EL (cell line): ENCODE measurements at places on chromosomes 7 and 10.

- DNase-seq, result no peak
Observed at GRCh38 chr7:122616951-122617350, 82.0 kb downstream of the RNF133 start.

DNA sequence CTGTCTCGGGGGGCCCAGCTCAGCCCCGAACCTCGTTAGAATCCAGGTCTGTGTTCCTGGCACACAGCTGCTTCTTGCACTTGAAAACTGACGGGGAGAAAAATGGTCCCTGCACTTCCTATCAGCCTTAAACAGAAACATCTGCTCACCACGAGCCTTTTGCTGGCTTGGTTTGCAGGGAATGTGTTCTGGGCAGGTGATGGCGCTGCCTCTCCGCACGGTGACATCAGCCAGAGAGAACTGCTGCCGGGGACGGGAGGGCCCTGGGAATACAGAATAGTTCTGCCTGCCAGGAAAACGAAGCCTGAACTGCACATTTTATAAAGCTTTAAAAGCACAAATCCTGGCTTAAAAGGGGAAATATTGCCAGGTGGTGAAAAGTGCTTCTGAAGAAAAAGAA lies 622.5 kb downstream of the TYW1 start:
- DNase-seq, result no peak

- DNase-seq, result no peak
Observed at GRCh38 chr7:78026492-78026891, 227.9 kb downstream of the PHTF2 start.

- DNase-seq, result no peak
Observed at GRCh38 chr10:107900131-107900530, 735.6 kb upstream of the SORCS1 start.

DNA sequence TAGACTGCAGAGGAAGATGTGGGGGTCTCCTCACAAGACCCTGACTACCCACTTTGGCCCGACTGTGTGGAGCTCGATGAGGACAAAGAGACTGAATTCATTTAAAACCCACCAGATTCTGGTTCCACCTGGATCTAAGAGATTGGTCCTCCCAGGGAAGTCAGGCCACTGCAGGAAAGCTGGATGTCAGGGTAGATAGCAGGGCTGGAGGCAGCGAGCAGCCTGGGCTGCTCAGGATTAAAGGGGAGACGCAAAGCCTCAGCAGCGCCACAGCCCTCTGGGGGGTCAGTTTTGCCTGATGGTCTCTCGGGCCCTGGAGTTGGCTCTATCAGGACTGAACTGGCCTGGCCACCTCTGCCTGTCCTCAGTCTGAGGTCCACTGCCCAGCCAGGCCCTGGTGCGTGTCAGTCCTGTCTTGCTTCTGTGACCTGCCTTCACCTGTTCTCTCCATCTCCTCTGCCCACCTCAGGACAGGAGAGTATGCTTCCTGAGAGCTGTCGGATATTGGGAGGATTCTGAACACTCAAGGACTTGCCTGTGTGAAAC lies 12.2 kb upstream of the KLRG2 start:
- DNase-seq, result no peak

- DNase-seq, result peak; percentile 15
Observed at GRCh38 chr7:38411404-38411803, 138.0 kb upstream of the TARP start.

GRCh38 chr7:133783276-133783675 lies 343.9 kb upstream of the LRGUK start:
- DNase-seq, result peak; percentile 26

GRCh38 chr7:65454469-65454868 lies 80.8 kb downstream of the ZNF92 start:
- DNase-seq, result no peak

GRCh38 chr7:772005-772294 lies 44.9 kb upstream of the PRKAR1B start:
- DNase-seq, result no peak

- DNase-seq, result no peak
Observed at GRCh38 chr10:56258378-56258777, 102.7 kb downstream of the ZWINT start.

- DNase-seq, result no peak
Observed at GRCh38 chr7:139078911-139079310, 30.6 kb downstream of the ZC3HAV1 start.
